ENCODE measurements at places on chromosomes 1 and 21. TPM values are rescaled to one million over a fixed set of nuclear protein-coding genes. Genes with fewer than 3 reads are reported as not detected.

Gene F3
- total RNA-seq = 21.1 TPM

GRCh38 chr21:21632926-21633325 is 634.7 kb downstream of the NCAM2 start:
- DNase-seq = no peak

DNA sequence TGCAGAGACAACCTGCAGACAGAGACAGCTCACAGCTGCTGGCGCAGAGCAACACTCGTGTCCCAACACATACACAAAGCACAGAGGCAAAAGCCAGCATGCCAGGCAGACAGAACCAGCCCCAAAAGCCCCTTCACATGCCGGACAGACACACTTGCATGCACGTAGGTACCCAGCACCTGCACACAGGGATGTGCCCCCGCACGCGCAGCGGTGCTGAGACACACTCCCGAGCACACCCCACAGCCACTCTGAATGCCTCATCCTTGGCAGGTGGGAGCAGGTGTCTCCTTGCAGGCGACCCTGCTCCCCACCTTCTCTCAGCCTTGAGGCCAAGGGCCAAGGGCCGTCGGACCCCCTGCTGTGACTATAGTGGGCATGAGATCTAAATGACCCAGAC is 41.2 kb upstream of the ZC3H12A start:
- no peak for DNase-seq

- DNase-seq = no peak
Measured at GRCh38 chr21:42607102-42607501, 46.3 kb upstream of the PDE9A start.

Gene CRABP2
- total RNA-seq = 0.76 TPM

- no peak for DNase-seq
Measured at GRCh38 chr1:182835806-182836205, 3.3 kb upstream of the DHX9 start.

- no peak for DNase-seq
Measured at GRCh38 chr1:169585181-169585580, 1.1 kb downstream of the F5 start.

DNA sequence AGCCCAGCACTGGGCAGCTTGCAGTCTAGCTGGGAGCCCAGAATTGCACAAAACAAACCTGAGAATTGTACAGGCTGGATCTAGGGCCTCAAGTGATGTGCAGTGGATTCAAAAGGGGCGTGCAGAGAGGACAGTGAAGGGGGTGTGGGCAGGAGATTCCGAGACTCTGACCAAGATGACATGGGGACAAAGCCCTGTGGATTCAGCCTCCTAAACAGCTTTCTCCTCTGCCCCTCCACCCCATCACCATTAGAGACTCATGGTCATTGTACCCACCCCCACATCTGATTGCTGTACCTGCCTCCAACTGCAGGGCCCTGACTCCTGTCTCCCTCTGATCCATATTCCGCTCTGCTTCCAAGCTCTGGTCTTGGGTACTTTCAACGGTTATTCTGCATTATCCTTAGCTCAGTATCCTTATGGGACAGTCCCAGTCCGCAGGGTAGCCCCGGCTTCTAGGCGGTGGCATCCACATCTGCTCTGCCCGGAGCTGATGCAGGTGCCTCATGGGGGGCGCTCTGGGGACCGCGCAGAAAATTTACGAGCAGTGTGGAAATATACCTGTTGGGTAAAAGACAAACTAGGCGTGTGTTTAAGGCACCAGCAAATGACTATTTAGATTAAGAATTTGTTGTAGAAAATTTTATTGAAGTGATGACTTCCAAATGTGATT is 1.7 kb upstream of the BMP8A start:
- DNase-seq = no peak

DNA sequence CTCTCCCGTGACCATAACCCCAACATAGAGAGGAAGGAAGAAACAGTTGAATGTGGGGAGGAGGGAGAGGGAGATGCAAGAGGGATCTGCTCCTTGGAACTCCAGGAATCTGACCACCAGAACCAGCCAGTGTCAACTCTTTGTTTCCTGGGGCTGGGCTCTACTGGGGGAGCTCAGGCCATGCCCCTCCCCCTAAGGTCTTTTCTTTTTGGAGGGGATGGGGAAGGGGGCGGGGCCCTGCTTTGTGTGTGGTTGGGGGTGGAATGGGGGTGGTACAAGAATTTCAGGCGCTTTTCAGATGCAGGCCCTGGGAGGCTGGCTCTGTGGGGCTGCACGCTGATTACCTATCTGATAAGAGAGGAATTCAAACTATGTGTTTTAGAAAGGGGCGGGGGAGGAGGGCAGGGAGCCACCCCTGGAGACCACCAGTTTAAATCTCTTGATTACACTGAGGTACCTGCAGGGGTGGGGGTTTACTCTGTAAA is 8.3 kb downstream of the LIN28A start:
- no peak for DNase-seq

DNA sequence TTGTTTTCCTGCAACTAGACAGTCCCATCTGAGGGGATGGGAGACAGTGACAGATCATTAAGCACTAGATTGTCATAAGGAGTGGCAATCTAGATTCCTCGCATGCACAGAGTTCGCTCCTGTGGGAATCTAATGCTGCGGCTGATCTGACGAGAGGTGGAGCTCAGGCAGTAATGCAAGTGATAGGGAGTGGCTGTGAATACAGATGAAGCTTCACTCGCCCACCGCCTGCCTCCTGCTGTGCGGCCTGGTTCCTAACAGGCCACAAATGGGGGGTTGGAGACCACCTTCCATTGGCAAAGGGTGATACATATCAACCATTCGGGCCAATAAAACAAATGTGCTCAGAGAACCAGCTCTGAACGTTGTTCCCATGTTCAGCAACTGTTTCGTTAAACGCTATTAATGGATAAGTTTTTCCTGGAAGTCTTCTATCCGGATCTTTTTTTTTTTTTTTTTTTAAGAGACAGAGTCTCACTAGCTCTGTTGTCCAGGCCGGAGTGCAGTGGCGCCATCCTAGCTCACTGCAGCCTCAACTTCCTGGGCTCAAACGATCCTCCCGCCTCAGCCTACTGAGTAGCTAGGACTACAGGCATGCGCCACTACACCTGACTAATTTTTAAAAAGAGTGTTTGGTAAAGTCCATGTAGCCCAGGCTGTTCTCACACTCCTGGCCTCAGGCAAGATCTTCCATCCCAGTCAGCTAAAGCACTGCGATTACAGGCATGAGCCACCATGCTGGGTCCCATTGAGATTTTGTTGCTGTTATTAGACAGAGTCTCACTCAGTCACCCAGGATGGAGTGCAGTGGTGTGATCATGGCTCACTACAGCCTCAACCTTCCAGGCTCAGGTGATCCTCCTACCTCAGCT is 8.7 kb upstream of the RSRP1 start:
- DNase-seq = no peak

Data from right cardiac atrium (tissue), 5 donors.